ENCODE measurements at places on chromosomes 1 and 21.

GRCh38 chr1:67138813-67139499 lies 4.2 kb upstream of the C1orf141 start:
- no peak for DNase-seq

- DNase-seq = no peak
These were observed 27.8 kb upstream of the CYP4A11 start for GRCh38 chr1:46969014-46969619.

GRCh38 chr1:17465228-17465627 lies 25.8 kb upstream of the RCC2 start:
- DNase-seq = no peak

DNA sequence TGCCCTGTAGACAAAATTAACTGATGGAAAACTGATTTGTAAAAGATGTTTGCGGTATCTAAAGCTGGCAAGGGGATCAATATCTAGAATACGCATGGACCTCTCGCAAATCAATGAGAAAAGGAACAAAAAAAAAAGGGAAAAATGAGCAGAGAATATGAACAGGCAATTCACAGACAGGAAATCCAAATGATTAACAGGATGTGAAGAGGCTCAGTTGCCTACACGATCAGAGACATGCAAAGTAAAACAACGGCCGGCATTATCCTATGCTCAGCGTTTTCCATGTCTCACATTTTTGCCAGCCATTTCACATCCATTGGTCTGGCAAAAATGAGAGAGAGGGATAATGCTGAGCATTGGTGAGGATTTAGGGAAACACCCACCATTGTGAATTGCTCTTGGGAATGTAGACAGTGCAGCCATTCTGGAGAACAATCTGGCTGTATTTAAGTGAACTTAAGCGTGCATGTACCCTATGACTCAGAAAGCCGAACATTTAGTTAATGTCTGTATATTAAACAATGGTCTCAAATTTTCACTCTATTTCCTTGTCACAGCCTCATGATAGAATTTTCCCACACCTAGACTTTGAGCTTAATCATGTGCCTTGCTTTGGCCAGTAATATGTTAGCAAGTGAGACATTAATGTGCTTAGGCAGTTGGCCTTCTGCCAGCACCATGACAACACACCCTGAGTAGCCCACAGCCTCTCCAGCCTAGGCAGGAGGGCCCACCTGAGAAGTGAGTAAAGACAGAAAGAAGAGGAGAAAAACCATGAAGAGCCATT lies 61.0 kb upstream of the NBPF3 start:
- DNase-seq = no peak

DNA sequence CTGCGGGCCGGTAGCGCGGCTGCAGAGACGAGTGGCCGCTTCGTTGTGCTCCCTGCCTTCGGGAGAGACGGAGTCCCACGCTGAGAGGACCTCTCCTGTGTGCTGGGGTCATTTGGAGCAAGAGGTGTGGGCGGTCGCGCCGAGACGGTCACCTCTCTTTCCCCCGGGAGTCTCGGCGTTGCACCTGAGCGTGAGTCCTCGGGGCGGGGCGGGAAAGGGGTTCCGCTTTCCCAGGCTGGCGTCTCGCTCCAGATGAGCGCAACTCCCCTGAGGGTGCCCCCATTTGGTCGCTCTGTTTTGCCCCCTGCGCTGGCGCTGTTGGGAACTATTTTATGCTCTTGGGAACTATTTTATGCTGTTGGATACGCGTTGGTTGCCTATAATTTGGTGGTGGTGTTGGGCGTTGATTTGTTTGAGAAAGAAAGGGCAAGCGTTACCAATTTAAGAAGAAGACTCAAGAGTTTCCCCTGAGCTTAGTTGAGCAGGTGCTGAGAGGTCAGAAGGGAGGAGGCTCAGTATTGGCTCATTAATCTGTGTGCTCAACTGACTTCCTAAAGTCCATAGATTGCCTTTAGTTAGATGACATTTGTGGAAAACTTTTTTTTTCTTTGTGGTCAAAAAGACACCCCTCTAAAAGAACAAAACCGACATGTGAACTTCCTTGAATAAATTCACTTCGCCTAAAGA lies 683 bp downstream of the LRRC8B start:
- no peak for DNase-seq
